Activated CD4-positive, alpha-beta T cell treated with anti-CD3 and anti-CD28 coated beads, Interleukin-2, amount 50 U/mL, for 1 hour (primary cell): ENCODE measurements at places on chromosomes 6 and 20.
A peak's percentile ranks its signal among the peaks of the same experiment; 100 is the strongest.

DNA sequence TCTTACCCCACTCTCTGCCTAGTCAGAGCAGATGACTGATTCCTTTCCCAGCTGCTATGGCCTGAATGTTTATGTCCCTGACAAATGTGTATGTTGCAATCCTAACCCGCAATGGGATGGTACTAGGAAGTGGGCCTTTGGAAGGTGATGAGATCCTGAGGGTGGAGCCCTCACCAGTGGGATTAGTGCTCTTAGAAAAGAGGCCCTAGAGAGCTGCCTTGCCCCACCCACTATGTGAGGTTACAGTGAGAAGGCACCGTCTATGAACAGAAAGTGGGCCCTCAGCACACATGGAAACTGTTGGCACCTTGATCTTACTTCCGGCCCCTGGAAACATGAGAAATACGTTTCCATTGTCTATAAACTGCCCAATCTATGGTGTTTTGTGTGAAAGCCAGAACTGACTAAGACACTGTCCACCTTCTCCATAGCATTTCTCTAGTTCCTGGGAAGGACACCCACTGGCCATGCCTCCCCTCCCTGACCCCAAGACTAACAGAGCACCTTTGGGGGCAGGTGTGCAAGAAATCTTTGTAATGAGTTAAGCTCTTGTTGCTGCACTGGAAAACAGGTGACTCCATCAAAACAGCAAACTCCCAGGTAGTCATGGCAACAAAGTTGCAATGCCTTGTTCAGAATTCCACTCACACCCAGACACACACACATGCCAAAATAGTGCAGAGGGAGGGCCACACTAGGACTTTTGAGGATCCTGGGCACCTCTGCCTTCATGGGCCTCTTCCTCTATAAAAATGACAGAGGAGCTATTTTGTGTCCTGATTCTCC, 16.2 kb downstream of the GABRR2 start:
- DNase-seq = peak; percentile 46

GRCh38 chr6:112214739-112215269, 39.6 kb downstream of the LAMA4 start:
- DNase-seq = no peak

DNA sequence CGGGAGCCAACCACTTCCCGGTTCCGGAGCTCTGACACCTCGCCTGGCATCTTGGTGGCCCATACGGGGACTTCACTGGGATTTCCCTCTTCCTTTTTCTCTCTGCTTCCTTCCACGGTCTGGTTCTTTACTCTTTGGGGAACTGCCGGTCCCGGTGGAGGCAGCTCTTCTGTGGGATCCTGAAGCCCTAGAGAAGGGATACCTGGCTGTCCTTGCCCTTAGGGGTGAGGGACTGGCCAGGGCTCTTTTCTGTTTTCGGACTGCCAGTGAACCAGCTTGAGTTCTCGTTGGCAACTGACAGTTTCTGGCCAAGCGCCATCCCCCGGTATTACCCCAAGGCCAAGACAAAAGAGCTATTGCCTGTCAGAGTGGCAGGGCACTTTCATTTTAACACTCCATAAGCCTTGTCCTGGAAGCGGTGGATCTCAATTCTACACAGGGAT, 880 bp upstream of the CPXM1 start:
- no peak for DNase-seq

- DNase-seq = no peak
Observed at GRCh38 chr6:10904015-10904414, 17.2 kb downstream of the SYCP2L start.

DNA sequence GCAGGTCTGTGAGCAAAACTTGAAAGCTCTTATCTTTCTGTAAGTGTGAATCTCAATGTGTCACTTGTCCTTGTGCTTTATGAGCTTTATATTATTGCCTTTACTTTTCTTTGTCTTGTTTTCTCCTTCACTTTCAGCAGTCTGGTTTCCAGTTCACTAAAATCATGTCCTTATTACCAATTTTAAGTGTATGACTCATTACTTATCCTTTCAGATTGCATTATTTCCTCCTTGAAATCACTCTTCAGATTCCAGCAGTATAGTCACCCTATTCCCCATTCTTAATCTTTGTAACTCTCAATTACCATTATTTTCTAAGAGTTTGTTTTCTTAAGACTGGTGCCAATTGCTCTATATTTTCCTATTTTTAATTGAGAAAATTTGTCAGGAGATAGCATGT, 117.4 kb upstream of the GRIK2 start:
- no peak for DNase-seq

- no peak for DNase-seq
Observed at GRCh38 chr6:75431379-75431778, 62.2 kb downstream of the FILIP1 start.

DNA sequence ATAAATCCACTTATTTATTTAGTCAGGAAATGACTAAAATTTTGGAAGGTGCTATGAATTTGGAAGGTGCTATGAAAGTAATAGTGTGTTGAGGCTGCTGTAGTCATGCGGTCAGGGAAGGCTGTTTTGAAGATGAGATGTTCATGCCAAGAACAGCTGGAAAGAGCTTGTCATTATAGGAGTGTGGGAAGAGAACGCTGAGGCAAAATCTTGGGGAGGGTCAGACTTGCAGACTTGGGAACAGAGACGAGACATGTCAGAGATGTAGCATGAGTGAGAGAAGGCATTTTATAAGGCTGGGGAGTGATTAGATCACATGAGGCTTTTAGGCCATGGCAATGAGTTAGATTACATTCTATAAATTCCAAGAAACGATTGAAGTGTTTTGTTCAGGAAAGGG, 124.0 kb upstream of the B3GAT2 start:
- DNase-seq = no peak

GRCh38 chr6:165119231-165120020, 190.0 kb downstream of the C6orf118 start:
- DNase-seq = no peak

DNA sequence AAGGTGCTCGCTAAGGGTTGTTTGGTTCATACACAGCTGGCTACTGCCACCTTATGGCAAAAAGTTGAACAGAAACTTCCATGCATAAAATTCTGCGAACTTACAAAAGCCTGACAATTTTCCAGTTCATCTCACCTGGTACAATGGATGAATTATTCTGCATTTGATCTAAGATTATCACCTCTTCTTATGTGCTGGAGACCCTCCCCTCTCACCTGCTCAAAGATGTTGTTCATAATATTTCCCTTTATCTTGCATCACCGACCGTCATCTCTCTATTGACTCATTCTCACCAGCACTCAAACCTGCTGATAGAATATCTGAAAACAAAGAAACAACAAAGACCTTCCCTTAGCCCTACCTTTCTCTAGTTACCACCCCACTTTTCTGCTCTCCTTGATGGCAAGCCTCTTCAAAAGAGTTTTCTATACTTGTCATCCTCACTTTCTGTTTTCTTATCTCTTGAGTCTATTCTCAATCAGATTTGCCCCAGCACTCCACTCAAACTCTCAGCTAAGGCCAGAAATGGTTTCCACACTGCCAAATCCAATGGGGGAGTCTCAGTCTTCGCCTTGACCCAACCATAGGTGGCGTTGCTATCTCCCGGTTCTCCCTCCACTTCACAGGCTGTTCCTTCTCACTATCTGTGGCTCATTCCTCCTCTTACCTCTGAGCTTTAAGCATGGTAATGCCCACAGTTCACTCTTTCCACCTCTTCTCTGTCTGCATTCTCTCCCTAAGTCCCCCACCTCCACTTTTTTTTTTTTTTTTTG, 25.8 kb downstream of the SNRNP48 start:
- DNase-seq = peak; percentile 11

- DNase-seq = no peak
Observed at GRCh38 chr6:135875446-135875845, 23.9 kb downstream of the PDE7B start.

DNA sequence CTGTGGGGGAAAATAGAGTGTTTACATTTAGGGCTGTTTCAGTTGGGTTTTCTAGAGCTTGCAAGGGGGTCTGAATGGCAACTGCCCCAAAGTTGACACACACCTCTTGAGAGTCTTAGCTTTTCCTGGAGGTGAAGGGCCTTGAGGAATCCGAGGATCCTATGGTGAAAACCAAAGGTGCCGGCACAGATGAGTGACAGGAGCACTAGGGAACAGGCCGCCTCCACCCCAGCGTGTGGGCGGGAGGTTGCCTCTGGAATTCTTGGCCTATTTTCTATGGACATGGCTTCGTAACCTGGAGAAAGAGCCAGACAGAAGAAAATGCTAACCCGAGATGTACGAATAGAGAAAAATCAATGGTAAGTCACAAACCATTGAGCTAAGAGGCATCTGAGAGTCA, 283.2 kb upstream of the FOXQ1 start:
- no peak for DNase-seq

DNA sequence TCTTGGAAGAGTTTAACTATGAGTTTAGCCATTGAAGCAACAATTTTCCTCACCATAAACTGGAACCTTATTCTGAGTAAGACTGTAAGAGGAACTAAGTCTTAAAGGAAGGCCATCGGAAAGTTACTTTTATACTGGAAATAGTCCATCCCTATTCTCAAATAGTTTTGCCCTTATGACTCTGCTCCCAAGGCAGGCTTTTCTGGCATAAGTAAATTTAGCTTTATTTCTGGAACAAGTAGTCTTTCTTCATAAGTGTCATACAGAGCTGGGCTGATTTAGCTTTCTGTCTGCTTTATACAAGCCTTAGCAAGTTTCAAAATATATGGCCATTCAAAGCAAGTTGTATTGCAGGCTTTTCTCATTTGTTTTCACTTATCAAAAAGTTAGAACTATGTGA, 328.1 kb downstream of the HACE1 start:
- no peak for DNase-seq

GRCh38 chr6:92648364-92649086, 770.8 kb downstream of the EPHA7 start:
- no peak for DNase-seq

- no peak for DNase-seq
Observed at GRCh38 chr6:34580707-34581560, 24.8 kb upstream of the SPDEF start.

DNA sequence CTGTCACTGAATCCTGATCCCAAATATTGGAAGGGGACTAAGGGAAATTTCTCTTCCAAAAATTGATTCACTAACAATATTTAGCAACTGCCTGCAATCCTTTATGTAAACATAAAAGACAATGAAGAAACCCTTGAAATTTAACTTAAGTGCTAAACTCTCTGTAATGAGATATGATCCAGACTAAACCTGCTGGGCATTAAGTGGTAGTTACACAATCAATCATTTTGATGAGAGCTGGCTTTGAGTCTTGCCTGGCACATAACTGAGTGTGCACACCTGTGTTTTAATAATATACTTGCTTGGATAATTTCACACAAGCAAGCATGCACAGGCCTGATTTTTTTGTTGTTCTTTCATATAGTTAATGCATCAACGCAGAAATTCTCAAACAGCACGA, 9.8 kb upstream of the ZFP64 start:
- DNase-seq = no peak

- DNase-seq = no peak
Observed at GRCh38 chr6:170553534-170554012, 466 bp upstream of the PSMB1 start.

DNA sequence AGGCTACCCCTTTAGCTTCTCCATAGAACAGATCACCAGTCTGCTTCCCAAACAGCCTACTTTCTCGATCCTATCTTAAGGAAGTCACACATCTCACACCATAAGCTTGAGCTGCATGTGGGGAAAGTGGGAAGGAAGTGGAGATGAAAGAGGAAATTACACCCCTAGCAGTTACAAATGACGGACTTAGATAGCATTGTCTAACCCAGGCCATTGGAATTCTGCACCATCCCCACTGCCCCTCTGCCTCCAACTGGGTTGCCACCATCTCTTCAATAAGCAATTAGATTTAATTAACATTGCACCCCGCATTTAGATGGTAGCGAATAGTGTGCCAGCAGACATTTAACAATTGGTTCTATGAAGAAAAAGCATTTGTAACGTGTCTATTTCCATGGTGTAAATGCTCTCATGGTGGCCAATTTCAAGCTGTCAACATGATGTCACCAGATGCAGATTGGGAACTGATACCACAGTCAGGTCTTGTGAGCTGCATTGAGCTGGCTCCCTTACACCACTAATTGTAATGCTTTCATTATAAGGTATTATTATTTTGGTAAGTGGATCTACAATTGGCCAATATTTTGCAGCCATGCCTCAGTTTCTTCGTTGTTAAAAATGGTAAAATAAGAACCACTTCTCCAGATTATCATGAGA, 124.7 kb downstream of the CD24 start:
- DNase-seq = no peak

DNA sequence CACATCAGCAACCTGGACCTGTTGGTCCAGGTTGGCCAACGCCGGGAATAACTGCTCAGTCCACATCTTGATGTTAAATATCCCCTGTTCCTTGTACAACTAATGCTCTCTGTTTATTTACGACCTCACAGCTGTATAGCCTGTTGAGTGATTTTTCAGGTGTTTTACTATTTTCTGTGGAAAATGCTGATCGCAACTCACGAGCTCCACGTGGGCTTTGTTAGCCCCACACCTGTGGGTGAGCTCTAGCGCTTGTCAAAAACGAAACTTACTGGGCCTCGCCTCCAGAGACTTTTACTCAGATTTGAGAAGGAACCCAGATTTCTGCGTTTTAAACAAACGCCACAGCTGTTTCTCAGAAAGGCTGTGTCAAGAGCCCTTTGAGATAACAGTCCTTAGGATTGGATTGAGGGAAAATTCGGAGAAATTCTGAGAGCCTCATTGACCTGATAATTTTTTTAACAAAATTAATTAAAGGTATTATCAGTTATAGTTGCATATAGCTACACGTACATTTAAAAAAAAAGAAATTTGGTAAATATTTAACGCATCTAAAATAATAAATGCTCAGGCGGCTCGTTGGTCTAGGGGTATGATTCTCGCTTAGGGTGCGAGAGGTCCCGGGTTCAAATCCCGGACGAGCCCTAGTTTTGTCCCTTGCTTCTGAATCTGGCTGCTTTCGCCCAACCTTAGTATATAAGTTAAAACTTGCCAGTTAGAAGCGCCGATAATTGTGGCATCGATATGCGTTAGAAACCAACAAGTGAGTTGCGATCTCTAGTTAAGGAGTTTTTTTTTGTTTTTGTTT, 16.7 kb downstream of the HMGN4 start:
- DNase-seq = peak; percentile 53

DNA sequence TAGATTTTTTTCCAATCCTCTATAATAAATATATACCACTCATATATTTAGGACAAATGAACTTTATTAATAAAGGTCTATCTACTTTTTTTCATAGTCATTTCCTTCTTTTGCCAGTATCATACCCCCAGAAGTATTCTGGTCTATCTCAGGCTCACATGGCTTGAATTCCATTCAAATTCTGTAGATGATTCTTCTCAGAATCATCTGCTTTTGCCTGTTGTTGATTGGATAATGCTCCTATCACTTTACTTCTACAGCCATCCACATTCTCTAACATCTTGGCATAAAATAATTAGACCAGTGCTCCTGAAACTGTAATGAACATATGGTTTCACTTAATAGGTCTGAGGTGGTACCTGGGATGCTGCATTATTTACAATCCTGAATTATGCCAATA, 121.2 kb downstream of the GFRAL start:
- no peak for DNase-seq

- no peak for DNase-seq
Observed at GRCh38 chr6:145075425-145075824, 659.9 kb downstream of the EPM2A start.

- DNase-seq = no peak
Observed at GRCh38 chr6:130966344-130966980, 96.6 kb downstream of the EPB41L2 start.

GRCh38 chr6:5072440-5072839, 12.7 kb upstream of the PPP1R3G start:
- no peak for DNase-seq
